ENCODE measurements at places on chromosomes 2 and 18.

- peak; percentile 91 for DNase-seq
Measured at GRCh38 chr2:23549821-23550530, 165.0 kb downstream of the KLHL29 start.

- no peak for DNase-seq
Measured at GRCh38 chr18:69365658-69366057, 35.0 kb upstream of the DOK6 start.

- DNase-seq: no peak
Measured at GRCh38 chr2:239561446-239562001, 160.7 kb upstream of the HDAC4 start.

DNA sequence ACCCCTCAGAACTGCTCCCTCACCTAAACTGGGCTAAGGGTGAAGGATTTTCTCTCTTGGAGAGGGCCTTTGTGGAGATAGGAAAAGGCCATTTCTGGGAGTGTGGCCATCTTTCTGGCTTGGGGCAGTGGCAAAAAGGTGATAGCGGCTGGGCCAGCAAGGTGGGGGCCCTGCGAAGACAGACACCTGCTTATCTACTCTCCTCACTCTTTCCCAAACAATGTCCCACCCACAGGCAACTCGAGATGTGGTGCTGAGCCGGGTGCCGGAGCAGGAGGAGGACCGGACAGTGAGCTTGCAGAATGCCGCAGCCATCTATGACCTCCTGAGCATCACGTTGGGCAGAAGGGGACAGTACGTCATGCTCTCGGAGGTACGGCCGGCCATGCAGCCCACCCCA, 90.1 kb upstream of the MCFD2 start:
- DNase-seq: no peak

DNA sequence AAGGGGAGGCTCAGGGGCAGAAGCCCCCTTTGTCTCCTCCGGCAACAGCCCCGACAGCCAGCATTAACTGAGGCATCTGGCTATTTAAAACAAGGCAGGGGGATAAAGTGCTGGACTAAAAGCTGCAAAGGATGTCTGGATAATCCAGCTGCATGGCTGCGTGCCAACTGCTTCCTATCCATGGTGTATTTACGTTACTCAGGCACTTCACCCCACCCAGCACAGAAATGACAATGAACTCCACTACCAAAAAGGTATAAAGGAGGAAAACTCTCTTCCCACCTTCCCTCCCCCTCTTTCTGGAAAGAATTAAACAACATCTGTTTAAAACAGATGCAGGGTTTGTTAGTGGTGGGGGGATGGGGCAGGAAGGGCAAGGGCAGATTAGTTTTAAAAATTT, 82.5 kb downstream of the SPRED2 start:
- DNase-seq: no peak

DNA sequence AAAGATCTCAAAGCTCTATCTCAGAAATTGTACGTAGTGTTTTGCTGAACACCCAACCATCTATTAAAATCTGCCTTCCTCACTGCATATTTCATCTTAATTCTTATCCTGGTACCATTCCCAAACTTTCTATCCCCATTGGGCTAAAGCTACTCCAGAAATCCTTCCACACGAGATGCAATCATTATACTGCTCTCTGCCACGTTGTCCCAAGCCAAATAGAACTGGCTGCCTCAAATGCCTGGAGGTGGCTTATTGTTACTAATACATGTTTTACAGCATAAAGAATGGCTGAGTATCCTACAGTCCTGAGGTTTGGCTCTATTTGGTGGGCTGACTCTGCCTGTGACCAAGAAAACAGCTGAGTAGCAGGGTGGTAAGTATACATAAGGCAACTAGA, 306.0 kb upstream of the ACVR2A start:
- no peak for DNase-seq

DNA sequence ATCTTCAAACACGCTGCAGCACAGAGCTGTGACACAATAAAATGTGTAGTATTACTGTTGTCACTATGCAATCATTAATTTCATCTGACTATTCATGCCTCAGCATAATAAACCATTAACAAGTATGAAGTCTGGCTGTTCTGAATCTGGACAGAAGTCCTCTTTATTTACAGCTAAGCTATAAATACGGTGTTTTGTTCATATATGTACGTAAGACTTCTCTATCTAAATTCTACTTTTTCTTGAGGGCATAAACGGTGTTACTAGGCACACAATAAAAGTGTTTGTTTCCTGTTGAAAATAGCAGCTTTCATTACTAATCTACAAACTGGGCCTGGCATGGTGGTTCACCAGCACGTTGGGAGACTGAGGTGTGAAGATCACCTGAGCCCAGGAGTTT, 443.8 kb downstream of the NCKAP5 start:
- DNase-seq: peak; percentile 63

DNA sequence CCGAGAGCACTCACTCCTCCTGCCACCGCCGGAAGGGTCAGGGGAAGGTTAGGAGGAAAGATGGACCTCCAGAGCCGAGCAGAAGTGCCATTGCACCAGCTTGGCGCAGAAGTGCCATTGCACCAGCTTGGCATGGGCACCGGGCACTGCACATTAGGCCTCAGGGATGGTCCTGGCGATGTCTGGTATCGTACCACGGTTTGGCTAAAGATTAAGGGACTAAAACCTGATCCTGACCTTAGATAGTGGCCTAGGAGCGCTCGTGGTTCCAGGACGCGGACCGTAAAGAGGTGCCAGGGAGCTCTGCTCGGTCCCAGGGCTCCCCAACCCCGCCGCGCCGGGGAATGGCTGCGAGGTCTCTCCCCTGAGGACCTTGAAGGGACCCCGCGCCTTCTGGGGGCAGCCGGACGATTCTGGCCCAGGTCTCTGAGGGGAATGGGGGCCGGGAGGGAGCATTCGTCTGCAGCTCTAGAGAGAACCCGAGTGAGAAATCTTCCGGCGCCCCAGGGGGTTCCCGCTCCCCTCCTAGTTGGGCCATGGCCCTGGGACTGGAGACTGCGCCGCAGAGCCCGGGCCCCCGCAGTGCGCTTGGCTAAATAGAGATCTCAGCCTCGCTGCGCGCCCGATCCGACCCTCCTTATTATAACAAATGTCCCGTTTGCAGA, 1.8 kb downstream of the PAX8 start:
- DNase-seq: no peak

DNA sequence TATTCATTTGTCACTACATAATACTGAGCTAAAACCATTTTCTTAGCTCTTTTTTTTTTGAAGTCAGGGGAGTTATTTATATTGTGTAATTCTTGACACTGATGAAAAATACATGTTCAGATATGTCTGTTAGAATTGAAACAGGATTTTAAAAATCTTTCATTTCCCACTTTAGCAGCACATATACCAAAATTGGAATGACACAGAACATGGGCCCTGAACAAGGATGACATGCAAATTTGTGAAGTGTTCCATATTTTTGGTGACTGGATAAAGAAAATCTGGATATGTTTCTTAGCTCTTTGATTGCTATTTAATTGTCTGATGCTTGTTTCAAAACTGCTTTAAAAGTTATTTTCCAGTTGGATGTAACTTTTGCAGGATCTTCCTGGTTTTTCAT, 1963.9 kb upstream of the LRRTM1 start:
- DNase-seq: no peak

DNA sequence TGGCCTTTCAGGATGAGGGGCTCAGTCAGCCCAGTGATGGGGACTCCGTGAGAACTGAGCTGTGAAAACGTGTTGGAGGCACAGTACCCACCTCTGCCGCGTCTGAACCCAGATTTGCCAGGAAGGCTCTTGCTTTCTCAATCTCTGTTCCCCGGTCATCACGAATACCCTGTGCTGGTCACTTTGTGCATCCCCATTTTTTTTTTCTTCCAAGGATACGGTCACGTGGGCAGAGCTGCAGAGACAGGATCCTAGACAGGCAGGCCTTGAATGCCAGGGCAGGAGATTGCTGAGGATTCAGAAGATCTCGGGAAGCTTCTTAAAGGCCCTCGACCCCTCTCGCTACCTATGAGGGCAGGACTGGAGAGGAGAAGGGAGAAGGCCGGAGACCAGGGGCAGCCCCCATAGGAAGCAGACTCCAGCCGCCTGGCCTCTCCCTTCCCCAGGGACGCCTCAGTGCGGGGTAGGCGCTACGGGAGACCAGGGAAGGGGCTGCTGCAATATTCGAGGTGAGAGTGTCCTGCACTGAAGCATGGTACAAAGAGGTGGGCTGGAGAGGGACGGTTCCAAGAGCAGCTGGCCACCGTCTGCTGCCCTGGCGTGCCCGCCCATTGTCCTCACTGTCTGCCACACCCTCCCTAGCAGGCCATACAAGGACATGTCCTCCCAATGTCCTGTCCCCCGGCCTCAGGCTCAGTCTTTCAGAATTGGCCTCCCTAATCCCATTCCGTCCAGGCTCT, 29.0 kb upstream of the TAF1B start:
- no peak for DNase-seq

- DNase-seq: peak; percentile 3
Measured at GRCh38 chr2:88811233-88811632, 119.8 kb downstream of the RPIA start.

DNA sequence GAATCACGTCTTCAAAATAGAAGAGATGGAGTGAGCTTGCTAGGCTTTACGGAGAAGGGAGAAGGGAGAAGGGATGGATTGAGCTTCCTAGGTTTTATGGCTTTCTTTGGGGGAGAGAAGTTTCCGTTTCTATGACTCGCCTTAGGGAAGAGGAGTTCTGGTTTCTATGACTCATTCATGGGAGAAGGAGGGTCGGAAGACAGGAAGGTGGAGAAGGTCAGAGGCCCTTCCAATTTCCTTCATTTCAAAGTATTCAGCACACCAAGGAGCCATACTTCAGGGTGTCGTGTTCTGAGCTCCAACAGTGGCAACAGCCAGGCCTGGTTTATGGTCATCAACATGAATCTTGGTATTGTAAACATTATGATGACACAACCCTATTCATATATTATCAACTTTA, 284.7 kb upstream of the VWC2L start:
- peak; percentile 57 for DNase-seq

DNA sequence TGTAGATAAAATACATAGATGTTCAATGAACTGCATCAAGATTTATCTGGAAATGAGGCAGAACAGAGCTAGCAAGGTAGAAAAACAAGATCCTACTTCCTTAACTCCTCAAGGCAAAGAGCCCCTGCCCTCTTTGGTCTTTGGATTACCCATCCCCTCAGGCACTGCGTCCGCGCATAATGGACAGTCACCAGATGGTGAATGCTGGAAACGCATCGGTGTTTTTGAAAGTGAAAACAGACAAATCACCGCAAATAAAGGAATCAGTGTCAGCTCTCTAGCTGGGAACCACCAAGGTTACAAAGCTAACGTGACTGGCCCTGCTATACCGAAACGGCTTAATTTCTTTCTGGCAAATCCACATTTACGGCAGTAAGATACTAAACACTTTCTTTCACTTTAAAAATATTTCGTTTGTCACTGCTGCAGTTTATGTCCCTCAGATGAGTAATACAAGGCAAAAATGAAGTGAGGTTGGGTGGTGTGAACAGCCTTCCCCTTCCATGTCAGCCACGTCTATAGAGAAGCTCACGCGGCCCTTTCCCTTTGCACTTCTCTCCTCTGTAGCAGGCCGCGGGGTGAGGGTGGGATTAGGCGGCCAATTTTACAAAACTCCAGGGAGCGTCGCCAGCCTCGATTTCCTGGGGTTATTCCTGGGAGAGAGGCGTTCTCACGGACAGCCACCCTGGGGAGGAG, 627 bp upstream of the GALR1 start:
- no peak for DNase-seq

DNA sequence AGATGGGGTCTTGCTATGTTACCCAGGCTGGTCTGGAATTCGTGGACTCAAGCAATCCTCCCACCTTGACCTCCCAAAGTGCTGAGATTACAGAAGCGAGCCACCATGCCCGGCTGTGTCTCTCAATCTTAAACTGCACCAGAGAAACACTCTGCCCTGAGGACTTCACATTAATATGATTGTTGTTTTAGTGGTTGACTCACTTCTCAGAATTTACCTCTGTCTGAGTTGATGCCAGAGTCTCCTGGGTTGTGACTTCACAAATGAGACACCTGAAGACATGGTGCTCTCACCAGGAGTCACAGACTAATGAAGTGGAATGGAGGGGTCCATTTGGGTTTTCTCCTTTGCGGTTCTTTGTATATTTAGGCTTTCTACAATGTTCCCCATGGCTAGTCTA, 61.0 kb upstream of the TGIF1 start:
- no peak for DNase-seq

DNA sequence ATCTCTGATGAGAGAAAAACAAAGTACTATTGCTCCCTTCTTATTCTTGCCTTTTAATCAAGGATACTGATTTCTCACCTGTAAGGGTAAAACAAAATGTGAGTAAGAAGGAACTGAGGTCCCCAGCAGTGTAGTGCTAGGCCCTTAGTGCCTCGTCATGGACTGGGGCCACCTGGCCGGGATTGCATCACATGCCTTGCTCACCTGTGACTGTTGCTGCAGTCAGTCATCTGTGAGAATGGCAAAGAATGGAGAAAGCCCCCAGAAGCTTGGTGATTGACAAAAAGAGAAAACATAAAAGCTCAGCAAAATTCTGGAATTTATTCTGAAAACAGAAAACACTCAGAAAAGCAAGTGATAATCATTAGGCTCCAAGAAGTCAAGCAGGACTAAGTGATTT, 63.4 kb downstream of the SPATS2L start:
- DNase-seq: no peak

DNA sequence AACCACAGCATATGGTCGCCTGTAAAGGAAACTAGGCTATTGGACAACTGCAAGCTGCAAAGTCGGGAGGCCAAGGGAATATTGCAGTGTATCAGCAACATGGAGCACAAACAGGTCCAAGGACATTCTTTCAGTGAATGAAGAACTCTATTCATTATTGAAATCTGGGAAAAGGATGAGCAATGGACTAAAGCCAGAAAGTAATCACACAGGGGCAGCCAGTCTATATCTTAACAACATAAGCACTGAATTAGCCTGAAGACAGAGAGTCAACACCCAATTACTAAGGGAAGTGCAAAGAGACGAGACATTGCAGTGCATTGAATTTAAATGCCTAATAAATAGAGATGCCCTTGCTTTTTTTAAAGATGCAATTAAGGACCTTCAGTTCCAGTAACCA, 615.5 kb upstream of the SETBP1 start:
- peak; percentile 11 for DNase-seq

- DNase-seq: no peak
Measured at GRCh38 chr18:49723648-49724180, 89.6 kb downstream of the ACAA2 start.

DNA sequence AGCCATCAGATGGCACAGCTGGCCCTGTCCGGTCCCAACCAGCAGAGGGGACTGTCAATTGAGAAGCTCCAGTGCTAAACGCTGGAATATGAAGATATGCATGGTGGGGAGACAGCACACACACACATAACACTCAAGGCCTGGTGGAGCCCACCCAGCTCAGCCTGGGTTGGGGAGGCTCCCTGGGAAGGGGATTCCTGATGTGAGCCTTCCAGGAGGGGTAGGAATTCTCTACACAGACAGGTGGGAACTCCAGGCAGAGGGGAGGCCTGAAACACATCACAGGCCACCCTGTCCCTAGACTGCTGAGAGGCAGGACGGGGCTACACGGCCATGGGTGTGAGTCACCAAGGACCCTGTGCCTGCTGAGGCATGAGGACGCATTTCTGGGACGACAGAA, 49.4 kb upstream of the SH3RF3 start:
- DNase-seq: no peak

GRCh38 chr2:227349989-227350612, 25.1 kb downstream of the MFF start:
- DNase-seq: no peak
